Ascending aorta (tissue), 2 donors: ENCODE measurements at places on chromosomes 16 and 17.
A peak's percentile ranks its signal among the peaks of the same experiment; 100 is the strongest.

- no peak for DNase-seq
Observed at GRCh38 chr17:3710951-3711383, 12.7 kb upstream of the HASPIN start.

DNA sequence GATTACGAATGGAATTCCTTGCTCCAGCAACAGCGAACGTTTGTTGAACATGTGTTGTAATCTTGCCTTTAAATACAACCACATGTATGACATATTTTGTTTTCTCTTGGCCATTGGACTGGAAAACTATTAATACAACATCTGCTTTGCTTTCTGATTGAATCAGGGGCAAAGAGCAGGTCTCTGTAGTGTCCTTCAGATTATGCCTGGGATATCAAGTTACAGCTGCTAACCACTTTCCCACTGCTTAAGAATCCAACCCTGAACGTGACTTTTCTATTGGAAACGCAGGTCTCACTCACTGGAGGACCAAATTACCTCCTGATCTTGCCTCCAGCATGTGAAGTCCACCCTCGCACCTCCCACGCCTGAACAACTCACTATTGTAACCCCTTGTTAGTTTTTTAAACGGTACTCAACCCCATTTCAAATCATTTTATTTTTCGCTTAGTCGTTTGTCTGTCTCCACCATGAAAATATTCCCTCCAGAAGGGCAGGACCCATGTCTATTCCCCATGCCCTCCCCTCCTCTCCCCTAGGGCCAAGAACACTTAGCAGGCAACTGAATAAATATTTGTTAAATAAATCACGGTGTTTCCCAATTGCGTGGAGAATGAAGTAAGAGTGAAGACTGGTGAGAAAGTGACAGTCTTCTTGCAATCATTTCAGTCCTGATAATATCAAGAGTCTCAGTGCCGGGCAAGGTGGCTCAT lies 57.4 kb upstream of the MRTFB start:
- DNase-seq, result peak; percentile 74

DNA sequence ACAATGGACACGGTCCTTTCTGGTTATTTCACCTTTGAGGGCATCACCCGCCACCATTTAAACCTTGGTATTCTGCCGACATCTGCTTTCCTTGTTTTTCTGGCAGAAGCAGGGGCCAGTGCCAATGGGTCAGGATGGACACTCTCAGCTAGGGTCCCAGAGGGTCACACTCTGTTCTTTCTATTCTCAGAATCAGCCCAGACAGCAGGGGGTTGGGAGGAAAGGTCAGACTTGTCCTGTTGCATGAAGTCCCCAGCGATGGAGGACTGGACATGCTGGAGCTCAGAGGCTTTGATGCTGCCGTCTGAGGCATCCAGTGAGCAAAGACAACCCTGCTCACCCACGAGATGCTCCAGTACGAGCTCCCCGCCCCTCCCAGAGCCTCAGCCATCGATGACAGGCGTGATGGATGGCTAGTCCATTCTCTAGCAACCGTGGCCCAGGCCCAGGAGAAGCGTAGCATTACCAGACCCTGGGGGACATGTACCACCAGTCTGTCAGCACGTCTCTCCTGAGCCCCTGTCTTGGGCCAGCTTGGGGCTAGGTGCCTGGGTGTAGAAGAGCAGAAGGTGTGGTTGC lies 62.0 kb downstream of the FOXL1 start:
- no peak for DNase-seq

DNA sequence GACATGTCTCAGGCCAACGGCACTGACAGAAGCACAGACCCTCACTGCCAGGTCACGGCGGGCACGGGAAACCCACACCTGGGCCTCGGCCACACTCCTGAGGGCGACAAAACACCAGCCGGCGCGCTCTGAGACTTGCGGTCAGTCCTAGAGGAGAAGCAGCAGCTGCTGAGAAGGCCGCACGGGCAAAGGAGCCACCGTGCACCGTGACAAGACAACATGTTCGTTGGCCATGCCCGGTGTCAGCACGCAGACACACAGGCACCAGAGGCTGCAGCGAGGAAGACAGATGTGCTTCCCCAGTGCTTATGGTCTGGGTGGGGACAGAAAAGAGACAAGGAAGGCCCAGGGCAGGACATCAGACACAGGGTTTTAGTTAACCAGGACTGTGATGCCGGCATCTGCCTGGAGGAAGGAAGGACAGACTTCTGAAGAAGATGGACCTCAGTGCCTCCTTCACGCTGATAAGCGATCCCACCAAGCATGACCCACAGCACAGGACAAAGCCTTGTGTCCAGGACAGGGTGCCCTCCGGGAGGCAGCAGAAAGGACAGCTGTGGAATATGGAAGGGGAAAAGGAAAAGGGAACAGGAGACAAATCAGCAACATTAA lies 84.0 kb downstream of the ANKRD11 start:
- DNase-seq, result no peak

DNA sequence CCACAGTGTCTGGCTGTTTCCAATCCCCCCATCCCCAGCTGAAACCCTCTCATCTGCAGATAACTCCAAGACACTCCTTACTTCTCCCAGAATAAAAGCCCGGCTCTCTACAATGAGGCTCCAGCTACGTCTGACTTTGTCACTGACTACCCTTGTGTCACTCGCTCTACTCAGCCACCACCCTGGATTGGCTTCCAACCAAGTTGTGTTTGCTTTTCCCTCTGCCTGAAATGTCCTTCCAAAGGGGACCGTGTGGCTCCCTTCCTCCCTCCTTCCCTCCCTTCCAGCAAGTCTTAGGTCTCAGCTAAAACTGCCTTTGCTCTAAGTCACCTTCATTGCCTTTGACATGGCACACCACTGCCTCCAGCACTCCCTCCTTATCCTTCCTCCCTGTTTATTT lies 42.8 kb downstream of the CDH1 start:
- DNase-seq, result no peak

GRCh38 chr17:51611585-51611984 lies 351.2 kb downstream of the UTP18 start:
- DNase-seq, result no peak

- DNase-seq, result no peak
Observed at GRCh38 chr16:53866520-53866919, 162.6 kb downstream of the FTO start.

DNA sequence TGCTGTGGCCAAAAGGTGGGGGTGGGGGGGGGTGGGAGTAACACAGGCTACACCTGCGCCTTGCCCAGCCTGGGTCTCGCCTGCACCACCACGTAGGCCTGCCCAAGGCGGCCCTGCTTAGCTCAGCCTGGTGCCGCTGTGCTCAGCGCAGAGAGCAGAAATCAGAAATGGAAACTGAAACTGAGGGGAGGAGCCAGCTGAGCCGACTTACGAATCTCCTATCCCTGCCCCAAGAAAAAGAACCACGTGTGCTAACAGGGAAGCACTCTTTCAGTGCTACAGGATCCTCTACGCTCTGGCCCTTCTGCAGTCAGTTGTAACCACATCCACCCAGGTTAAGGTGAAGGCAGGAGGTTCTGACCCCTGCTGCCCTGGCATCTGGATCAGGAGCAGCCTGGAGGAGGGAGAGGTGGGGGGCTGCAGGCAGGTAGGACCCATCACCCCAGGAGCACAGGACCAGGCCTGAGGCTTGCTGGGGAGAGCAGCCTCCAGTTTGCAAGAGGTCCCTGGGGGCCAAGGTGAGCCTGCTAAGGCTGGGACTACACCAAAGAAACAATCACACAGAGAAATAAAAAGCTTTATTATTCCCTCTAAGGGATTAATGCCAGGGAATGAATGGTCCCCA lies at the start of gene DHX58:
TSS of gene DHX58 (minus strand) at position 163 of the 625 bp plus-strand sequence. CDS start 822 bp downstream, outside the sequence.
- peak; percentile 39 for DNase-seq

DNA sequence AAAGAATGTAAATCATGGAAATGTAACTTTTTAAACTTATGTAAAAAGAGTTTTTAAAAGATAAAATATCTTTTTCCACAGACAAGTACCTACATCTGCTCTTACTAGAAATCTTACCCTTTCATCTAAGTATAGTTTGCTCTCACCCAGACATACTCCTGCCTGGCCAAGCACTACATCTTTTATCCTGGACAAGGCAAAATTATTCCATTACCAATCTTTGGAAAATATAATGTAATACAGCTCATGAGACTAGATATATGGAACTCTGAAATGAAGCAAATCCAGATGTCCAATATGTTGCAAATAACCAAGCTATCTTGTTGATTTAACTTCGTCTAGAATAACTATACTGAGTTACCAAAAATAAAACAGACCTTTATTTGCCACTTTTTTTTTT lies 50.0 kb downstream of the VMP1 start:
- no peak for DNase-seq

- no peak for DNase-seq
Observed at GRCh38 chr17:50660042-50660886, 25.6 kb downstream of the ABCC3 start.

- DNase-seq, result no peak
Observed at GRCh38 chr16:58025351-58026138, at the start of gene MMP15. TSS of gene MMP15 (plus strand) at chr16:58025754. CDS start at chr16:58026351, 597 bp downstream.

GRCh38 chr16:2233872-2234812 lies 2.1 kb upstream of the DNASE1L2 start:
- no peak for DNase-seq

DNA sequence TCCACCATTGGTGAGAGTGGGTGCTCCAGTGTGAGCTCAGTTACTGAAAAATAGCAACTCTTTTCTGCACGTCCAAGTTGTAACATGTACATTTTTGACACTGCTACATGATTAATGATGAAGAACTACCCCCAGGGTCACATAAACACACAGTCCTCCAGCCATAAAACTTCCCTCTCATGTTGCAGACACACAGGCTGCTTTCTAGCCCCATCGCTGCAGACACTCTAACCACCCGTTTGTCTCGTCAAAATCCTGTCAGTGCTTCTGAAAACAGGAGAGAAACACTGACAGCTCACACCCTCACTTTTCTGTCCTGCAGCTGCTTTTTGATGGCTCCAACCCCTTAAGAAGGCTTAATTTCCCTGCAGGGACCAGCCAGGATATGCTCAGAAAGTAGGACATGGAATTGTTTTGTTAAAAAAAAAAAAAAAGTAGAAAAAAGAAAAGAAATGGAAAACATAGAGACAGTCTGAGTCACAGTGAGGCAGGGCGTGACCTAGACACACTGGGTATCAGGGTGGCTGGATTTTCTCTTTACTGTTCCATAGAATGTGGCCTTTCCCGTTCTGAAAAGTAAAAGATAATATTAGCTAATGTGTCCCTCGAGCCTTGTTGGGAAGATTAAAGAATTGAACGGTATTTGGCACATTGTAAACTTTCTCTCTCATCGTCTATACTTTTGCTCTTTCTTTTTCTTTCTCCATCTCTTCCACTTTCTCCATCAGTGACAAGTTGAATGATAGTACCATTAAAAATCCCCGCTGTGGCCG lies 20.7 kb upstream of the CCL5 start:
- DNase-seq, result no peak

GRCh38 chr17:3556916-3557767 lies 470 bp downstream of the TRPV3 start:
- no peak for DNase-seq

GRCh38 chr17:7262935-7263800 lies 890 bp upstream of the CLDN7 start:
- no peak for DNase-seq

DNA sequence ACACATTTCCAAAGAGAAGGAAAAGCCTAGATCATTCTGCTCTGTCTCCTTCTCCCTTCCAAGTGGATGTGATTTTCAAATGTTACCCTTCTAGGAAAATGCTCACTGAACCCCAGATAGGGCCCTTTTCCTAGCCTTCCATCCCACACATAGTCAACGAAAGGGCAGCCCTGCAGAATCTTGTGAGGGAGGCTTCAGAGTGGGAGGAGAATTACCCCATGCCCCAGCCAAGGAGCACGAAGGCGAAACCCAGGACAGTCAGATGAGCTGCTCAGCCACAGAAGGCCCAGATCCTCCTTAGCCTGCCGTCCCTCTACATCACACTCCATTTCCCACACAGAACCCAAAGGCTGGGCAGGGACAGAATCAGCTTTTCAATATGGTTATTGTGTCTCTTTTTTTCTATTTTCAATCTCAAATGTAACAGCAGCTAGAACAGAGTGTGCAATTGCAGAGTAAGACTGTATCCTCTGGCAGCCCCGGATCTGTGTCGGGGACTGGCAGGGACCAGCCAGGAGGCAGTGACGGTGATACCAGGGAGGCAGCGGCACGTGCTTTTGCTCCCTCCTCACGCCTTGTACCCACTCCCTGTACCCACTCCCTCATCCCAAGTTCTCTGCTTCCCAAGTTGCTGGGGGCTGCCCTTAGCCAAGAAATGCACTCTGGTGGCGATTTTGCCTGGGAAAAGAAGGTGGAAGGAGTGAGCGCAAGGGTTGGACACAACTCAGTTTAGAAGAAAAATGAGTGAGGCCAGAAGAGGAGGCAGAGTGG lies 3.7 kb upstream of the SDK2 start:
- DNase-seq, result no peak

DNA sequence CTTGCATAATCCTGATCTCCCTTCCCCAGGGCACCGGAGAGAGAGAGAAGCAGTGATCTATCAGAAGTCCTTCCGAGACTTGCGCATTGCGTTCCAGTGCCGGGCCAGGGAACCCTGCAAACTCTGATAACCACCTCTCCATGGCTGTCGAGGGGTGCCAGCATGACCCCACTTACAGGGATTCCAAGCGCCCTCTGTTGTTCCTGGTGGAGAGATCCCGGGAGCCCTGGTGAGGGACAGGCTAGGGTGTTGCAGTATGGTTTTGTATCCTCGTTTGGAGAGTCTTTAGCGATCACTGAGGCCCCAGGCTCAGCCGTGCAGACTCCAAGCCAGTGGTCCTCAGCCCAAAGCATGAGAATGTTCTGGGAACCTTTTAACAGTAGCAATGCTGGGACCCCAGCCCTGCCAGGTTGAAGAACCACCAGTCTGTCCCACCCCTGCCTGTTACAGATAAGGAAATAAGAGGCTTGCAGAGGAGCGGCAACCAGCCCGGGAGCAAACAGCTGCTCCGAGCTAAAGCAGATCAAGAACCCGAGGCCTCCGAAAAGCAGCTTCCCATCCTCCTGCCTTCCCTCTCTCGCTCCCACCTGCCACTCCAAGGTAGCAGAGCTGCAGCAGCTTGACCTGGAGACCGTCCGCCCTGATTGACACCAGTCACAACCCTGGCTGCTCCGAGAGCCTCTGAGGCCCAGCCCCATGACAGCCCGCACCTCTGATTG lies 150.3 kb upstream of the RPL38 start:
- no peak for DNase-seq
